ENCODE measurements at places on chromosomes 12 and 14.

DNA sequence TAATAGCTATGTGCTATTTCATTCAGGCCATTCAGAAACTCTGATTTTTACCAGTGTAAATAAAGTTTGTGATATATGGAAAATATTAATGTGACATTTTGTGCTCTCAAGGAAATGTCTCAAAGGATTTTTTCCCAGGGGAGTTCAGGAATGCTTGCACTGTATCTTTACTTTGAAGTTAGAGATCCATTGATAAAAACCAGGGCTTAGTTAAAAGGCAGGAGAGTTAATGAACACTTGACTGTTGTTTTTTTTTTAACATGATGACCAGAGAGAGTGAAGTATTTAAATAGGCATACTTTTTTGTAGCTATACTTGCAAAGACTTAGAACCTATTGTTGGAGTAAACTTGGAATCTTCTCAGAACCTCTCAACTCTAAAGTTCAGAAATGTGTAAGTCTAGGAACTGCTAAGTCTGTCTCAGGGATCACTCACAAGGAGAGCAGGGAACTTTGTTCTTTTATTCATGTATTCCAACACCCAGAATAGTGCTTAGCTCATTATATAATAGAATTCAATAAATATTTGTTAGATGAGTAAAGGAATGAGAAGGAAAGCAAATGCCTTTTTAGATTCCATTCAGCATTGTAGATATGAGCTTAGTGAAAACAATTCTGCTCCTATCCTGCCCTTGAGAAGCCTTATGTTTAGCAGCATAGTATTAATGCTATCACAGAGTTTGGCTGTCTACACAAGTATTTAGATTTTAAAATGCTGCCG lies 117.5 kb downstream of the DAAM1 start:
- no peak for DNase-seq

- no peak for DNase-seq
Observed at GRCh38 chr14:54822685-54823084, 79.9 kb downstream of the GCH1 start.

- no peak for DNase-seq
Observed at GRCh38 chr12:80509781-80510556, 65.9 kb downstream of the PTPRQ start.

GRCh38 chr12:94488463-94488862 lies 28.8 kb upstream of the CEP83 start:
- DNase-seq = no peak

DNA sequence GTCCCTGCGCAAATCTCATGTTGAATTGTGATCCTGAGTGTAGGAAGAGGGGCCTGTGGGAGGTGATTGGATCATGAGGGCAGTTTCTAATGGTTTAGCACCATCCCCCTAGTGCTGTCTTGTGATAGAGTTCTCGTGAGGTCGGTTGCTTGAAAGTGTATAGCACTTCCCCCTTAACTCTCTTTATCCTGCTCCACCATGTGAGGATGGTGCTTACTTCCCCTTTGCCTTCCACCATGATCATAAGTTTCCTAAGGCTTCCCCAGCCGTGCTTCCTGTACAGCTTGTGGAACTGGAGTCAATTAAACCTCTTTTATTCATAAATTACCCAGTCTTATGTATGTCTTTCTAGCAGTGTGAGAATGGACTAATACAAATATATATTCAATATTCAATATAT lies 303.7 kb upstream of the SEL1L start:
- DNase-seq = no peak

DNA sequence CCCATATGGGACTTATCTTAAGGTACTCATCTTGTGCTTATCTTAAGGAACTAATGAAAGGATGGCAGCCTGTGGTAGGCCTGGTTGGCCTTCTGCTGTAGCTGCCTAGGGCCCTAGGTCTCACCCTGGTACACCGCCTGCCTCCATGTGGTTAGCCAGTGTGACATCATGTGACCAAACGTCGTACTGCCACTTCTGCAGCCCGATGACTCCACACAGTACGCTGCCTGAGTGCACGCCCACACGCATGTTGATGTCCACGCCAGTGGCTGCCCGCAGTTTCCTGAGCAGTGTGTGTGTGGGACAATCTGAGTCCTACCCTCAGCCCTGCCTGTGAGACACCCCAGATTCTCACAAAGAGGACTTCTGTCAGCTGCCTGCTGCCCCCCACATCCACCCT lies 5.1 kb downstream of the ADCY4 start:
- no peak for DNase-seq

DNA sequence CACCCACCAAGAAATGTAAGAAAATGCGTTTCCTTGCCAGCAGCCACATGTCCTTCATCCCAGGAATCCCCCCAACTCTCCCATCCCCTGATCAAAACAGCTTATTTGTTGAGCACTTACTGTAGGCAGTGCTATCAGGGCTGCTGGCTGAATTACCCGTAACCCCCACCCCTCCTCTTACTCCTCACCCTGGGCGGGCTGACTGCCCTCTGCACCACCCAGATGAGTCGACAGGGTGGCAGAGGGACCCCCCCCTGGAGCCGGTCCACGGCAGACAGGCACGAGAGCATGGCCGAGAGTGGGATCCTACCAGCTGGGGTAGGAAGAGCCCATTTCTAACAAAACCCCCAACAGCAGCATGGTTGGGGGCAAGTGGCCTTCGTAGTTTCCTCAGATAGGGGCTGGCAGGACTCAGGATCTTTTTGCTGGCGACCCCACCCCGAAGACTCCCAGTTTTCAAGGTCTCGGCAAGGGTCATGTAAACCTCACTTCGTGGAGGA lies 1.1 kb upstream of the RHOF start:
- DNase-seq = no peak

DNA sequence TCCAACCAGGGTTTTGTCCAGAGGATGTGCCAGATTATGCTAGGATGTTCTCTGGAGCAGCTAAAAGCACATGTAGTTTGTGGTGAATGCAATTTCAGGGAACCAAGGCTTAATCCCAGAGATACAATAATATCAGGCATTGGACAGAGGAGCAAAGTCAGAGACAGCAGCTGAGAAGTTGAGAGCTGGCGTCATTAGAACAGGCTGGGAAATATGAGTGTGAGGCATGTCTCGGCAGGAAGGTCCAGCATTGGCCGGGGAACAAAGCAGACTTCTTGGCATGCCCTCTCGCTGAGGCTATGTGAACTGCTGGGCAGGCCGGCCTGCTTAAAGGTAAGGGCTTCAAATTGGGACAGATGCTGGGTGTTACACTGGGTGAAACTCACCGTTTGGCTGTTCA lies 125.4 kb downstream of the CAND1 start:
- DNase-seq = no peak

GRCh38 chr12:85794531-85794930 lies 41.7 kb downstream of the RASSF9 start:
- DNase-seq = no peak

DNA sequence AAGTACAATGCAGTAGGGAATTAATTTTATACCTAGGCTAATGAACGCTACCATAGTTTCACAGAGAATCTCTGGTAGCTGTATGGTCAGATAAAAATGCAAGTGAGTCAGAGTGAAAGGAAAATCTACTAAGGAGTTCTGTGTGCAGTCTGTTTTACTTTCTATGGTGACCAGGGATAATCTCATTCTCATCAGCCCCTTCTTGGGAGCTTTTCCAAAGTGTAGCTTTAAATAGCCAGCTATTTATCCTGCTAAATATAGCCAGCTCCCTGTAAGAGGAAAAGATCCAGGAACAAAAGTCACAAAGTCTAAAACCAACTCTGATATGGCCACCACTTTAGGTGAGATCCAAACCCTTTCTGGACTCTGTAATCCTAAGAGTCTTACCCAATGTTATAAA lies 75.5 kb downstream of the TMEM116 start:
- no peak for DNase-seq

- no peak for DNase-seq
Observed at GRCh38 chr12:51011955-51012354, 14.2 kb downstream of the SLC11A2 start.

- DNase-seq = no peak
Observed at GRCh38 chr12:12083688-12084087, 12.9 kb downstream of the BCL2L14 start.

- DNase-seq = no peak
Observed at GRCh38 chr12:66627270-66627987, 51.4 kb downstream of the GRIP1 start.

DNA sequence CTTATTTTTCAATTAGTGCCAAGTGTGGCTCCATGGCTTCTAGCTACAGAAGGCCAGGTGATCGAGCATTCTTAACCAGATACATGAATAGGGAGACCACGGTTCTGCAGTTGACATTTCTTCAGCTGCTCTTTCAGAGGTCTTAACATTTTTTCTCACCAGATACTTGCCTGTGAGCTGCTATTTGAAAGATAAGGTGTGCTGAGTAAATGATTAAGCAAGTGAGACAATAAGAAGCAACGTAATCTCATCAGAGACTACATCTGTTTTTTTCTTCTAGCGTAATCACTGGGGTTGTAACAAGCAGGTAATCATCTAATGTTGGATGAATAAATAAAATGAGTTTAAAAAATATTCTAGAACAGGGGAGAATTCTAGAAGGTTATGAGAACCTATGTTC lies 912.9 kb downstream of the DIO2 start:
- no peak for DNase-seq

GRCh38 chr12:998020-998874 lies 7.2 kb downstream of the ERC1 start:
- DNase-seq = no peak

GRCh38 chr14:54893151-54893760 lies 9.4 kb downstream of the GCH1 start:
- DNase-seq = no peak

DNA sequence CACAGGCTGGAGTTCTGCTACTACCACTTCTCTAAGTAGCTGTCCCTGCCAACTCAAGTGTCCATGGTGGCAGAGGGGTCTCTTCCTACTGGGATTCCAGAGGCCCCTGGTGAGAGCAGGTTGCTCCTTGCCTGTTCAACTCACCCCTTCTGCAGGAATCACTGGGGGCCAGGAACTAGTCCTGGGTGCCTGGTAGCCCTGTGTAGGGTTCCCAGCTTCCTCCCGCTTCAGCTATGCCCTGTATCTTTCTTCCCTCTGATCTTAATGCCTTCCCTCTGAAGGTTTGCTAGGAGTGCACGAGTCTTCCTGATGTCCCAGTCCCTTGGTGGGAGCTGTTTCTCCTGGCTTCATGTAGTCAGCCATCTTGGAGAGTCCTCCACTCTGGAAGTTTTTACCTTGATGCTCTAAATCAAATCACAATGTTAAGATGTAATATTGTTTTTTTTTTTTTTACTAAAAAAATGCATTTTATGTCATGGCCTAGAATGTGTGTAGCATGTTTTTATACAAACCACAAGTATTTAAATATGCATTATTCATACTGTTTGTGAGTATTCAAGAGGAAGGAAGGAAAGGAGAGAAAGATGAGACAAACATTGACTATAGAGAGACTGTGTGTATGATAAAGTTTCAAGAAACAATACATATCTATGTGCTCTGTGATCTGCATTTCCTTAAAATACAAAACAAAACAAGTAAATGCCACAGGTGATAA lies 54.7 kb downstream of the FRS2 start:
- DNase-seq = no peak

DNA sequence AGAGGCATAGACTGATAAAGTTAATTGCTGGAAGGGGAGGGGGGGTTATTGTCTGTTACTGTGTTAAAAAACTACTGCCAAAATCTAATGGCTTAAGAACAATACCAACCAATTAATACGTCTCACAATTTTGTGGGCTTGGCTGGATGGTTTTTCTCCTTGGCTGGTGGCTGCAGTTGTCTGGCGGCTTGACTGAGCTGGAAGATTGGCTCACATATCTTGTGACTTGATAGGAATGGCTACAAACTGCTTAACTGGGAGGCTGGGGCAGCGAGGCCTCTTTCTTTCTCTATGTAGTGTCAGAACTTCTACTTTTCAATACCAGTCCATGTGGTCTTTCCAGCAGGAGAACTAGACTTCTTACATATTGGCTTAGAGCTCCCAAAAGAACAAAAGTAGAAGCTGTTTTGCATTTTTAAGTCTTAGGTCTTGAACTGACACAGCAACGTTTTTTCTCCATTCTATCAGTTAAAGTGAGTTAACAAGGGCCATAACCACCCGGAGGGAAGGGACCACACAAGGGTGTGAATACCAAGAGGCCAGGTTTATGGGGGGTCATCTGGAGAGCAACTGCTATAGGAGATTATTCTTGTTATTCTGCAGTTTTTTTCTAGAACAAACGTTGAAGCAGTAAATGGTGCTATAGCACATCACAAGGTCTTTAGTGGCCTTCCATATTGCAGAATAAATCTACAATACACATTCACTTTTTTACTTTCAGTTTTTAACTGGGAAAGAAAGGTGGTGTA lies 46.9 kb downstream of the ZDHHC17 start:
- no peak for DNase-seq

DNA sequence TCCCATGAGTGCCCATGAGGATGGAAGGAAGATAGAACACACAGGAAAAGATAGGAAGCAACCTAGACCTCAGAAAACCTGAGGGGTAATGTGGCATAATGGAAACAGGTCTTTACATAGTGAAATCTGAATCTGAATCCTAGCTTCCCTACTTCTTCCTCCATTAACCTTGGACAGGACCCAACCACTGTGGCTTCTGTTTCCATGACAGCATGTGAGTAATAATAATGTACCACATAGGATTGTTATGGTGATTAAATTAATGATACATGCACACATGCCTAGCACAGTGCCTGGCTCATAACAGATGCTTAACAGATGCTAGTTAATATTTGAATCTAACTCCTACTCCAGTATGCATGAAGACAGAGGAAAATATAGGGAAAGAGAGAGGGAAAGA lies 11.2 kb downstream of the TTC9 start:
- DNase-seq = no peak

GRCh38 chr14:30520536-30520935 lies 38.4 kb upstream of the G2E3 start:
- DNase-seq = no peak

DNA sequence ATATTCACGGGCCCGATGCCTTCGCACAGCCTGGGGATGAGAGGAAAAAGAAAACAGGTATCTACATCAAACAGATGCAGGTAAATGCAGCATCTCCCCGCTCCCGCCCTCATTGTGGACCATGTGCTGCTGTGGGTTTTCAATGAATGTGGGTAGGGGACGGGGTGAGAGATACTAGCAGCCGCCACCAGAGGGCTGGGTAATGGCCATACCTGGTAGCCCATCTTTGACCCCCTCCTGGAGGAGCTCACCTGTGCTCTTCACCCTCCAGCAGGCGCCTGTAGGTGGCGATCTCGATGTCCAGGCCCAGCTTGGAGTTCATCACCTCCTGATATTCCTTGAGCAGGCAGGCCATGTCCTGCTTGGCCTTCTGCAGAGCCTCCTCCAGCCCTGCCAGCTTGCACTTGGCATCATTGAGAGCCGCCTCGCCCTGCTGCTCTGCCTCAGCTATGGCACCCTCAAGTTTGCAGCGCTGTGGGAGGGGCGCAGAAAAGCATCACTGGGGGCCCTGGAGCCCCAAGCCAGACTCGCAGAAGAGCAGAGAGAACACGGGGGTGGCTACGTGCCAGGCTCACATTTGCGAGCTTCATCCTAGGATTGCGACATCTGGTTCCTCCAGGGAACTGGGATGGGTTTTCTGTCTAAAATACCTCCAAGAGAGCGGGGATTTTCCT lies 10.2 kb downstream of the KRT82 start:
- no peak for DNase-seq

- no peak for DNase-seq
Observed at GRCh38 chr14:106417224-106418049, 891.1 kb downstream of the TMEM121 start.

- DNase-seq = no peak
Observed at GRCh38 chr12:74401966-74402365, 135.7 kb upstream of the ATXN7L3B start.

Data from type B pancreatic cell (in vitro differentiated cells).